ENCODE measurements at places on chromosomes 2 and 18. TPM values are rescaled to one million over a fixed set of nuclear protein-coding genes. Genes with fewer than 3 reads are reported as not detected.

GRCh38 chr2:112626604-112627059 is 19.1 kb upstream of the SLC20A1 start:
- peak; percentile 39 for DNase-seq

Gene CNDP1
- total RNA-seq, result 0.61 TPM

DNA sequence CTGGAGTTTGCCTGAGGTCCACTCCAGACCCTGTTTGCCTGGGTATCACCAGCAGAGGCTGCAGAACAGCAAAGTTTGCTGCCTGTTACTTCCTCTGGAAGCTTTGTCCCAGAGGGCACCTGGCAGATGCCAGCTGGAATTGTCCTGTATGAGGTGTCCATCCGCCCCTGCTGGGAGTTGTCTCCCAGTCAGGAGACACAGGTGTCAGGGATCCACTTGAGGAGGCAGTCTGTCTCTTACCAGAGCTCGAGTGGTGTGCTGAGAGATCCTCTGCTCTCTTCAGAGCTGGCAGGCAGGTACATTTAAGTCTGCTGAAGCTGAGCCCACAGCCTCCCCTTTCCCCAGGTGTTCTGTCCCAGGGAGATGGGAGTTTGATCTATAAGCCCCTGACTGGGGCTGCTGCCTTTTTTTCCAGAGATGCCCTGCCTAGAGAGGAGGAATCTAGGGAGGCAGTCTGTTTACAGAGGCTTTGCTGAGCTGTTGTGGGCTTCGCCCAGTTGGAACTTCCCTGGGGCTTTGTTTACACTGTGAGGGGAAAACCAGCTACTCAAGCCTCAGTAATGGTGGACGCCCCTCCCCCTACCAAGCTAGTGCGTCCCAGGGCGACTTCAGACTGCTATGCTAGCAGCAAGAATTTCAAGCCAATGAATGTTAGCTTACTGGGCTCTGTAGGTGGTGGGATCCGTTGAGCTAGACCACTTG is 34.7 kb downstream of the TFPI start:
- no peak for DNase-seq

Gene CASP10
- 8.1 TPM for total RNA-seq

DNA sequence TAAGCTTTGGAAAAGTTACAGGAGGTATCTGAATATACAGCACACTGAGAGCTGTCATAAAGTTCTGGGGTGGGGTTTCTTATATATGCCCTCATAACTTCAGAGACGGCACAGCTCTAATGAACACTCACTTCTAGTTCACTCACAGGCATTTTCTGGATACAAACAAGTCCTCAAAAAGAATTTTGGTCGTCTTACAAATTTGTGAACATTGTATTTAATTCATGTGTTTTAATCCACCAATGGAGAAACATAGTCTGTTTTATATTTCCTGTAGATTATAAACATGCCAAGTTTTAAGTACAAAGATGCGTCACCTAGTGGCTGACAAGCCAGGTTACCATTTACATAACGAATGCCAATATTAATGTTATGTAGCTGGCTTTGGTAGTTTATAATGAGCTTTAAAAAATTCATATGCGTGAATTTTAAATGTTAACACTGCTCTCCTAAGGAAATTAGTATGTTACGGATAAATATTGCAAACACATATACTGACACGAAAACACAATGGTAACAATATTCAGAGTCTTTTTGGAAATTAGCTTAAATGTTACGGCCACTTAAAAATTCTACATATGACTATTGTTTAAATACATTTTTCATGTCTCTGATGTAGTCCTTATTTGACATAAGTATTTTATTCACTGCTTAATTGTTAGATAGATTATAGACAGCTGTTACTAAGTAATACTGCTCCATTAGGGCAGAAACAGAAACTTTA is 2.5 kb downstream of the COL3A1 start:
- no peak for DNase-seq

Gene CNDP2
- 66.4 TPM for total RNA-seq

- DNase-seq, result no peak
Measured at GRCh38 chr2:4247791-4248190, 544.4 kb downstream of the DCDC2C start.

GRCh38 chr2:102652126-102652525 is 32.8 kb downstream of the SLC9A2 start:
- no peak for DNase-seq

Gene FEV
- total RNA-seq, result not detected

Gene FOXI3
- 0.10 TPM for total RNA-seq

- DNase-seq, result peak; percentile 72
Measured at GRCh38 chr18:37516361-37516853, 49.2 kb downstream of the CELF4 start.

- no peak for DNase-seq
Measured at GRCh38 chr2:184769686-184770085, 171.4 kb downstream of the ZNF804A start.

Gene ZNF2
- 6.7 TPM for total RNA-seq

DNA sequence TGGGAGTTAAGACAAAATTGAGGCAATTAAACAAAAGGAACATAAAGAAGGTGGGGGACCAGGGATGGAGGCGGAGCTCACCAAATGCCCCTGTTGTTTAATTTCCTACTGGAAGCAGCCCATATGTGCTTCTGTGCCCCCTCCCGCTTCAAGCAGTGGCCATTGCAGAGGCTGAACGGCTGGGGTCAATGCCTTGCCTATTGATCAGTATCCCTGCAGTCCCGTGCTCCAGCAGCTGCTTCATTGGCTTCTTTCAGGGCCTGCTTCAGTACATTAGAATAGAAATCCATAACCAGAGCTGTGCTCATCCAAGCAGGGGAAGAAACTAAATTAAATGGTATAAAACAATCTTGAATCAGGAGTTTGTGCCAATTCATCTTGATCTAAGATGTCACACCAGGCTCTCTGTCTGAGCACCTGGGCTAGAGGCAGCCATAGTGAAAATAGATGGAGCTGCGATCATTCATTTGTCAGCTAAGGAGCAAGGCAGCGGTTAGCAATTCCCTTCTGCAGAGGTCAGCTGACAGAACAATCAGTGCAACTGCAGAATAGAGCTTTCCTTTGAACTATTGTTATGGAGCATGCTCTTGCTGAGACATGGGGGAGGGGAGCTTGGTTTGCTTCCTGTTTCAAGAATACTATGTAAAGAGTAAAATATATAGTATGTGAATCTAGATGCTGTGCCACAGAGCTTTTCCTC is 222.4 kb downstream of the WDR7 start:
- DNase-seq, result no peak

- no peak for DNase-seq
Measured at GRCh38 chr18:7490104-7490503, 77.0 kb upstream of the PTPRM start.

Data from spinal cord (tissue), 10 donors.